ENCODE measurements at places on chromosomes 6 and 20.

DNA sequence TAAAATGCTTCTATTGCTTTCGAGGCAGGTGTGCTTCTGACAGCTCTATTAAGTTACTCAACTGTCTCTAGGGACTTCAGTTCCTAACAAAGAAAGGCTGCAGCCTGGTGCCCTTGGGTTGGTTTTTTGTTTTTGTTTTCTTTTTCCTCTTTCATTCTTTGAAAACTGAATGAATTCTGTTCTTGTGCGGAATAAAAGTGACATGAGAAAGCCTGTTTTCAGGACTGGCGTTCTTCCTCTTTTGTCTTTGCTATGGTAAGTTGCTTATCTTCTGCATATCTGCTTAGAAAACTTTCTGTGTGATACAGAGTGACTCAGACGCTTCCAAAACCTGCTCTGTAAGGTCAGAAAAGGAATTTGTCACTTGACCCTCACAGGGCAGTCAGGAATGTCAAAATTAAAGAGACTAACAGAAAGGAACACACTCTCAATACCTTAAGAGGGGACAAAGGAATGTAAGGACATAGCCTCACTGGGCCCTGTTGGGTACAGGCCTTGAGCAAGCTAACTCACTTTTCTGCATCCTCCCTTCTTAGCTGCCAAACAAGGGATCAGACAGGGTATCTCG lies 56.2 kb upstream of the NHSL1 start:
- DNase-seq = no peak

- no peak for DNase-seq
These were observed 8.7 kb downstream of the CTNNBL1 start for GRCh38 chr20:37702403-37703034.

DNA sequence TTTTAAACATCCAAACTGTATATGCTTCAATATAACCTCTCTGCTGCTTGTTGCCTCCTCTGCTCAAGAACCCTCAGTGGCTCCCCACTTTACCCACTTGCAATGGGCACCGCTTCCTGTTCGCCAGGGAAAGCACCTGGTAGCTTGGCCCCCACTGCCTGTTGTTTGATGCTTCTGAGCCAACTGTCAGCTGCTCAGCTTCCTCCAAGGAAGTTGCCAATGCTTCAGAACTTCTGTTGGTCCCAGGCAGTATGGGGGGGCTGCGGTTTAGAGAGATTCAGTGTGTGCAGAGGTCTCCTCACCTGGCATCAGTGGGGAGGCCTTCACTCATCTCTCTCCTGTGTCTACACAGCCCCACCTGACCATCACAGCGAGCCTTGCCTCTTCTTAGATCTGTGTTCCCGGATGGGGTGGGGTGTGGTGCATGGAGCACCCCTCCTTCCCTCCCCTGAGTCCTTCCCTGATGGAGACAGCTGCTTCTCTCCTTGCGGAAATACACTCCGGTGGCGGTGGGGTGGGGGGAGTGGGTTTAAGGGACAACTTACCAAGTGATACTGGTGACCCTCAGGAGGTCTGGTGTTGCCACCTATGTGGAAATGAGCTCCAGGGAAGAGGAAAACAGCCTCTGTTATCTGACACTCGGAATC lies 308.1 kb downstream of the CDH26 start:
- DNase-seq = no peak

- peak; percentile 4 for DNase-seq
These were observed 114.3 kb upstream of the SYNCRIP start for GRCh38 chr6:85756982-85757381.

GRCh38 chr6:25449774-25450173 lies 170.6 kb downstream of the CARMIL1 start:
- DNase-seq = no peak

DNA sequence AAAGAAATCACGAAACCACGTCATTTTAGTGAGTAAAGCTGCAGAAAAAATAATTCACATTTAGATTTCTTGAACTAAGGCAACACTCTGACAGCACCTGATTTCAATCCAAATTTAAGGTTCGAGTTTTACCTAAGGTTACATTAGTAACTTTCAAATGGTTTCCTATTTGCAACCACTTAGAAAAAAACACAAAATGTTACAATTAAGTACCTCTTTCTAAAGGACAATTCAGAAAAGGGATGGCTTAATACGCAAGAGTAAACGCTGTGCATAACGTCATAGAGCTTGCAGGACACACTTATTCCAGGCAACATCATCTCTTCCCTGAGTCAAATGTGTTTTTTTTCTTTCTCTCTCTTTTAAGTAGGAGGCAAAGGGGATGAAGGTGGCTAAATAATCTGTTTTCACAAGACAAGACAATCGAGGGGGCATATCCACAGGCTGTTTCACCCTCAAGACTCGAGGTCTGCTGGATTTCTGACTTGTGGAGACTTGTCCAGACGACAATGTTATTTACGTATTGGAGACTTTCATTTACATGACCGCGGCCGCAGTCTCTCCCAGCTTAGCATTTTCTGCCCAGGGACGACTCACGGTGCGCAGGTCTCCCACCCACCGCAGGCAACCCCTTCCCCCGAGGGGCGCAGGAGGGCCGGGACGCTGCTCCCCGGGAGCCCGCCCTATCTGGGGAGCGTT lies 86.0 kb downstream of the SESN1 start:
- DNase-seq = no peak

DNA sequence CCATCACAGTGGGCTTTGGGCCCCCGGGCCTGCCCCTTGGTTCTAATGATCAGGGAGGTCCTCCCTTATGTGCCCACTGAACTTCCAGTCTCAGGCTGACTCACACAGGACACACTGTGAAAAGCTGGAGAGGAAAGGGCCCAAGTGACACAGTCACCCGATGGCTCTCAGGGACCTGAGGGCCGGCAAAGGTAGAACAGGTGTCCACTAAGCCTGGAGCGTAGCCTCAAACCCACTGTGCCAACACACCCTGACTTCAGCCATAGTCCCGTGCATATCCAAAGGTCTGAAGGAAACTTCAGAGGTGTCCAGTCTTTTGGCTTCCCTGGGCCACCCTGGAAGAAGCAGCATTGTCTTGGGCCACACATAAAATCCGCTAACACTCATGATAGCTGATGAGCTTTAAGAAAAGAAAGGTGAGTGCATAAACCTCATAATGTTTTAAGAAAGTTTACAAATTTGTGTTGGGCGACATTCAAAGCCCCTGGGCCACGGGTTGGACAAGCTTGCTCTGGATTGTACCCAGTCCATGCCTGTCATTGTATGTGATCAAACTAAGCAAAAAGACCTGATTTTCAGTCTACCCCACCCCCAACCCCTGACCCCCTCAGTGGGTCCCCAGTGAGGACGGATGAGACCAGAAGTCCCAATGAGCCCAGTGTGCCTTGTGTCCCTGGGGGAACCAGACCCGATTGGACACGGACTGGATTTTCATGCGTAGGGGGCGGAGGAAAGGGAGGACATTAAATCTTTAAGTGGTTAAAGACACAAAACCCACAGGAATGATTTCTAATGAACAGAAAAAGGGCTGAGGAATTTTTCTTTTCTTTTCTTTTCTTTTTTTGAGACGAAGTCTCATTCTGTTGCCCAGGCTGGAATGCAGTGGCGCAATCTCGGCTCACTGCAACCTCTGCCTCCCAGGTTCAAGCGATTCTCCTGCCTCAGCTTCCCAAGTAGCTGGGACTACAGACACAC lies 6.1 kb downstream of the RAMACL start:
- DNase-seq = no peak

GRCh38 chr20:18224968-18225568 lies 63.3 kb upstream of the ZNF133 start:
- peak; percentile 1 for DNase-seq

Data from AG09309 (cell line).